ENCODE measurements at places on chromosomes 4 and X. TPM values are rescaled to one million over a fixed set of nuclear protein-coding genes. Genes with fewer than 3 reads are reported as not detected.
A peak's percentile ranks its signal among the peaks of the same experiment; 100 is the strongest.

- DNase-seq, result peak; percentile 77
These were observed 26.8 kb upstream of the BOD1L1 start for GRCh38 chr4:13654162-13654797.

- DNase-seq, result no peak
These were observed 971.8 kb upstream of the AGA start for GRCh38 chr4:178414042-178414441.

GRCh38 chr4:96729641-96730040 lies 889.7 kb downstream of the PDHA2 start:
- DNase-seq, result no peak

Gene CT47A1
- not detected for total RNA-seq

Gene PCDH19
- 0.56 TPM for total RNA-seq

Gene CT47B1
- not detected for total RNA-seq

Measured in right atrium auricular region (tissue), 2 donors.